ENCODE measurements at places on chromosomes 13 and 19.

DNA sequence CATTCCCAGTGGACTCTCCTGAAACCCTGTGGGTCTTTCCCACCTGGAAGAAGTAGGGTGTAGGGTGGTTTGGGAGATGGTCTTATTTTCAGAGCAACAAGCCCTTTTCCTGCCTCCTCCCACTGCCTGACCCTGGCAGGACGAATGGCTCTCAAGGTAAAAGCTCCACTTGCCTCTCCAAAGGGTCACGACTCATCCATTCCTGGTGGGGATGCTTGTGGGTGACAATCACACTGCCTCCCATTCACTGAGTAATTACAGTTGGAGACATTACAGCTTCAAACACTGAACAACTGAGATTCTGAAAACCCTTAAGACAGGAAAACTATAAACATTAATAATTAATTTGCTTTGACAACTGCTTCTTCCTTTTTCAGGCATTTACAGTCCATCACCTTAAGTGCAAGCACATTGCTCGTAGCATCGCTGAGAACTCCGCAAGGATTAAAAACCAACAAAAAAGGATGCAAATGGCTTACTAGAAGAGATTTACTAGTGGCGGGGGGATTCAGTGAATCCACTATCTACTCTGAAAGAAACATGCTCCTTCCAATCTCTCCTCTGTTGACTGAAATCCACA, 199.6 kb upstream of the IRS2 start:
- H3K36me3 ChIP-seq: no peaks in the 10 kb centered on the region
- H3K27ac ChIP-seq: no peak overlapping the region
- no peak overlapping the region for H3K4me3 ChIP-seq
- H3K4me1 ChIP-seq: no peaks in the 10 kb centered on the region

DNA sequence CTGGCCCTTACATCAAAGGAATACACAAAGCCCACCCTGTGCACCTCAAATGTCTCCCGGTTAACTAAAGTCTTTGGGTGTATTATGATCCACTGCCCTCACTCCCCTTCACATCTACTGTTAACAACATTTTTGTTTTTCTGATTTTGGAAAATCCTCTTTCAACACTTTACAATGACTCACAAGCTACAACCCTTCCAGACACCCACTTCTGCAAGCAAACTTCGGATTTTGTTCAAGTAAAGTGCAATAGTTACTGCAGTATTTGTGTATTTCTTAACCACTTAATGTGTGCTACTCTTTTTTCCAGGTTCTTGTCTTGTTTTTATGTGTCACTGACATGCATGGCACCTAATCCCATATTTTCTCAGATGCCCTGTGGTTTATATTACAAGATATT, 101.1 kb downstream of the EDNRB start:
- no peaks in the 10 kb centered on the region for H3K27me3 ChIP-seq
- no peaks in the 10 kb centered on the region for H3K36me3 ChIP-seq
- H3K4me3 ChIP-seq: no peak overlapping the region
- no peak overlapping the region for H3K27ac ChIP-seq

- DNase-seq: no peak
- no peaks in the 10 kb centered on the region for H3K4me1 ChIP-seq
- no peak overlapping the region for H3K4me3 ChIP-seq
- H3K36me3 ChIP-seq: peaks cover 13% of the 10 kb centered on the region
- H3K27me3 ChIP-seq: no peaks in the 10 kb centered on the region
These were observed 3.1 kb downstream of the POLR1G start for GRCh38 chr19:45409557-45409920.

GRCh38 chr13:23609414-23609760, 39.2 kb downstream of the TNFRSF19 start:
- H3K4me3 ChIP-seq: no peak overlapping the region
- no peak for DNase-seq
- no peaks in the 10 kb centered on the region for H3K27me3 ChIP-seq

- no peaks in the 10 kb centered on the region for H3K36me3 ChIP-seq
- H3K27me3 ChIP-seq: no peaks in the 10 kb centered on the region
- H3K27ac ChIP-seq: no peak overlapping the region
These were observed 234.3 kb upstream of the STARD13 start for GRCh38 chr13:33519561-33520467.

DNA sequence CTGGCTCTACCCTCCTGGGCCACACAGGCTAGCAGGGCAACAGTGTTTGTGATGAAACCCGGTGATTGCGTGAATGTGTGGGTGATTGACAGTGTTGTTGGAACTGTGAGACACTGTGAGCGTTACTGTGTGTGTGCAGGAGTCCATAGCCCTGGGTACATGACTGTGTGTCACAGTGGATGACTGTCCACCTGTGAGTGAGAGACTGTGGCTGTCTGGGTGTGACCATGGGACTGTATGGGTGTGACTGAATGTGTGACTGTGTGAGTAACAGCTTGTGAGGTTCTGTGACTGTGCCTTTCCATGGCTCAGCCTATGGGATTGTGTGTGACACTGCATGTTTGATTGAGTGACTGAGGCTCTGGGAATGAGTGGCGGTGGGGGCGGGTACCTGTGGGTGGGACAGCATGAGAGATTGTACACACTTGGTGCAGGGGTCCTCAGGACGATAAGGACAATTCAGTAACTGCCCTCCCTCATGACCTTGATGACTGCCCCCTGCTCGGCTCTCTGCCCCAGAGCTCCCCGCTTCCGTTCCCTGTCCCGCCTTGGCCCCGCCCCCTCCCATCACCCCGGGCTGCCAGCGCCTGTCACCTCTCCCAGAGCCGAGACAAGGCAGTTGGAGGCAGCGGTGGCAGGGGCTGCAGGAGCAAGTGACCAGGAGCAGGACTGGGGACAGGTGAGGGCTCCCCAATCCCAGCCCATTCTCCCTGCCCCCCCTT, at the start of gene GIPR:
GIPR (plus strand) TSS at position 602 of the 722 bp plus-strand sequence. CDS start 1,300 bp downstream, outside the sequence.
- peaks cover 2% of the 10 kb centered on the region for H3K4me1 ChIP-seq
- no peak for DNase-seq
- peak within 1 kb of the TSS; percentile 17 for H3K4me3 ChIP-seq
- H3K27ac ChIP-seq: no peak within 1 kb of the TSS

- H3K27ac ChIP-seq: no peak overlapping the region
- no peak for DNase-seq
- no peaks in the 10 kb centered on the region for H3K27me3 ChIP-seq
- H3K4me3 ChIP-seq: no peak overlapping the region
- no peaks in the 10 kb centered on the region for H3K36me3 ChIP-seq
These were observed 39.4 kb downstream of the ADPRHL1 start for GRCh38 chr13:113413898-113414282.

DNA sequence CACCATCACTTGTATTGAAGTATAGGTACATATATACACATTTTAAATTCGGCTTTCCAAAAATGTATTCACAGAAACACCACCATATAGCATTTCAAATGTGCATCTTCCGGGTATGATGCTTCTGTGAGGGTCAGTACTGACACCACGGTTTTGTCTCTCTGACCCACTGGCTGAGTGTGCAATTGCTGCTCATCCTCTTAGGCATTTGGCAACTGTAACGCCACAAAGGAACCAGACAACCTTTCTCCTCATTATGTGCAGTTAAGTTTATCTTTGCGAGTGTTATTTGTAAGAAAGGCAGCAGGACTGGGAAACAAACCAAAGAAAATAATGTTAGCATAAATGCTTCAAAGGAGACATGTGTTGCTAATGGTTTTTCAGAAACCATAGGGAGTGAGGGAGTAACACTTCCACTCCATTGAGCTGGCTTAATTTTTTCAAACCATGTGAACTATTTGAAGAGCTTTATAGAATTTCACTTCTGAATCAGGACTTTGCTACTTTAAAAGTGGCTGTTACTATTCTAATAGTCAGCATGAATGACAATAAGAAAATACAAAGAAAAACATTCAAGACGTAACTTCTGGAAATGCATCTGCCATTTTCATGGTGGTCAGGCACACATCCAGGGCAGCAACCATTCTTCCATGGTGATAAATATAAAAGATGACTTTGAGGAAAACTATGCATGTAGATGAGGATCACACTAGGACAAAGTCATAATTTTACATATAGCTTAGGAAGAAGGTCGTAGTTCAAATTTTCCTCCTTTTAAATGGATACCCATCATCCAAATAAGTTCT, 423.3 kb downstream of the MZT1 start:
- DNase-seq: no peak
- no peaks in the 10 kb centered on the region for H3K36me3 ChIP-seq
- no peaks in the 10 kb centered on the region for H3K27me3 ChIP-seq
- no peaks in the 10 kb centered on the region for H3K4me1 ChIP-seq
- H3K27ac ChIP-seq: no peak overlapping the region
- H3K4me3 ChIP-seq: no peak overlapping the region

DNA sequence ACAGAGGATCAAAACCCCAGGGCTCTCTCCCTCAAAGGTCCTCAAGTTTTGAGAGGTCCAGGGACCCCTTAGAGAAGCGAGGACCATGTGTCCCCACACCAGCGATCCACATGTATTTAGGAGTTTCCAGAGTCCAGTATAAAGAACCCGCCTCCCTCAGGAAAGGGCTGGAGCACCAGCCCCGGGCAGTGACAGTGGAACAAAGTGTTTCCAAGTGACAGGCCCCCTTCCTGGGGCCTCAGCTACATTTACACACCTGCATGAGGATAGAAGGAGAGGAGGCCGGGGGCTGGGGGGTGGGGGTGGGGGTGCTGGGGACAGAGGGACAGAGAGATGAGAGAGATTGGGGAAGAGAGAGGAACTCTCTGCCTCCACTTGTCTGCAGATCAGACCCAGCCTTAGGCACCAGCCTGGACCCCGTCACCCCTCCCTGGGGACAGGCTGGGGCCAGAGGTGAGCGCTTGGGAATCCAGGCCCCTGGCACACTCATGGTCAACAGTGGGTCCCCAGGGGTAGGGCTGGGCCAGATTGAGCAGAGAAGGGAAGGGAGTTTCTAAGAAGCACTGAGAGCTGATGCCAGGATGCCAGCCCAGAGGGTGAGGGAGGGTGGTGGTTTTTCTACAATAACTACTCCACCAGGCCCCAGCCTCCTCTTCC, 802 bp downstream of the BCAM start:
- H3K27me3 ChIP-seq: peaks cover under 1% of the 10 kb centered on the region
- peak overlapping the region; percentile 70 for H3K4me3 ChIP-seq
- DNase-seq: no peak
- peaks cover 7% of the 10 kb centered on the region for H3K4me1 ChIP-seq
- peaks cover 17% of the 10 kb centered on the region for H3K36me3 ChIP-seq
- H3K27ac ChIP-seq: no peak overlapping the region

GRCh38 chr19:6108721-6109633, 1.3 kb downstream of the RFX2 start:
- 0 out of 2 replicates have a peak, but pooled peaks cover 1% of the 10 kb centered on the region for H3K4me1 ChIP-seq
- H3K27ac ChIP-seq: no peak overlapping the region
- H3K4me3 ChIP-seq: peak overlapping the region; percentile 40

- no peak overlapping the region for H3K27ac ChIP-seq
- H3K4me3 ChIP-seq: no peak overlapping the region
- H3K27me3 ChIP-seq: no peaks in the 10 kb centered on the region
- no peaks in the 10 kb centered on the region for H3K36me3 ChIP-seq
These were observed 262.8 kb downstream of the FOXO1 start for GRCh38 chr13:40403509-40404241.

GRCh38 chr13:70585109-70585508, 476.9 kb upstream of the KLHL1 start:
- no peaks in the 10 kb centered on the region for H3K4me1 ChIP-seq
- no peak overlapping the region for H3K27ac ChIP-seq
- no peak overlapping the region for H3K4me3 ChIP-seq
- no peaks in the 10 kb centered on the region for H3K36me3 ChIP-seq
- no peak for DNase-seq
- H3K27me3 ChIP-seq: no peaks in the 10 kb centered on the region

GRCh38 chr19:42121656-42122069, 10.6 kb downstream of the POU2F2 start:
- H3K36me3 ChIP-seq: no peaks in the 10 kb centered on the region
- peaks cover 2% of the 10 kb centered on the region for H3K4me1 ChIP-seq
- H3K4me3 ChIP-seq: no peak overlapping the region
- no peak overlapping the region for H3K27ac ChIP-seq
- no peaks in the 10 kb centered on the region for H3K27me3 ChIP-seq

DNA sequence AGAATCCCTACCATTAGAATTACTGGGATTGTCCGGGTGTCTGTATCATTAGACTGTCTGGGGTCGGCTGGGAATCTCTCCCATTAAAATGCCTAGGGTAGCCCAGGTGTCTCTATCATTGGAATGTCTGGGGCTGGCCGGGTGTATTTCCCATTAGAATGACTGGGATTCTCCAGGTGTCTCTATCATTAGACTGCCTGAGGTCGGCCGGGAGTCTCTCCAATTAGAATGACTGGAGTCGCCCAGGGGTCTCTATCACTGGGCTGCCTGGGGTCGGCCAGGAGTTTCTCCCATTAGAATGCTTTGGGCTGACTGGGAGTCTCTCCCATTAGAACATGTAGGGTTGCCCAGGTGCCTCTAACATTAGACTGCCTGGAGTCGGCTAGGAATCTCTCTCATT, 1560.7 kb downstream of the UQCRFS1 start:
- no peaks in the 10 kb centered on the region for H3K4me1 ChIP-seq
- H3K27me3 ChIP-seq: no peaks in the 10 kb centered on the region
- DNase-seq: no peak
- H3K27ac ChIP-seq: no peak overlapping the region
- H3K4me3 ChIP-seq: no peak overlapping the region
- no peaks in the 10 kb centered on the region for H3K36me3 ChIP-seq

GRCh38 chr19:10551698-10552301, 8.1 kb downstream of the ATG4D start:
- no peaks in the 10 kb centered on the region for H3K27me3 ChIP-seq
- H3K4me1 ChIP-seq: no peaks in the 10 kb centered on the region
- DNase-seq: no peak
- H3K36me3 ChIP-seq: peaks cover 43% of the 10 kb centered on the region
- no peak overlapping the region for H3K4me3 ChIP-seq

DNA sequence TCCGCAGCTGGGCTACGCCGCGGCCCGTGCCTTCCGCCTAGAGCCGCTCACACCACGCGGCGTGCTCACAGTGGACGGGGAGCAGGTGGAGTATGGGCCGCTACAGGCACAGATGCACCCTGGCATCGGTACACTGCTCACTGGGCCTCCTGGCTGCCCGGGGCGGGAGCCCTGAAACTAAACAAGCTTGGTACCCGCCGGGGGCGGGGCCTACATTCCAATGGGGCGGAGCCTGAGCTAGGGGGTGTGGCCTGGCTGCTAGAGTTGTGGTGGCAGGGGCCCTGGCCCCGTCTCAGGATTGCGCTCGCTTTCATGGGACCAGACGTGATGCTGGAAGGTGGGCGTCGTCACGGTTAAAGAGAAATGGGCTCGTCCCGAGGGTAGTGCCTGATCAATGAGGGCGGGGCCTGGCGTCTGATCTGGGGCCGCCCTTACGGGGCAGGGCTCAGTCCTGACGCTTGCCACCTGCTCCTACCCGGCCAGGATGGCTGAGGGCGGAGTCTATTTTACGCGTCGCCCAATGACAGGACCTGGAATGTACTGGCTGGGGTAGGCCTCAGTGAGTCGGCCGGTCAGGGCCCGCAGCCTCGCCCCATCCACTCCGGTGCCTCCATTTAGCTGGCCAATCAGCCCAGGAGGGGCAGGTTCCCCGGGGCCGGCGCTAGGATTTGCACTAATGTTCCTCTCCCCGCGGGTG, 7.4 kb downstream of the DBP start:
- no peak overlapping the region for H3K4me3 ChIP-seq
- DNase-seq: peak; percentile 98
- no peaks in the 10 kb centered on the region for H3K27me3 ChIP-seq

GRCh38 chr19:44757735-44758505, 9.4 kb downstream of the BCL3 start:
- no peaks in the 10 kb centered on the region for H3K36me3 ChIP-seq
- H3K27me3 ChIP-seq: peaks cover 27% of the 10 kb centered on the region
- H3K27ac ChIP-seq: no peak overlapping the region
- peak overlapping the region; percentile 43 for H3K4me3 ChIP-seq

- H3K4me3 ChIP-seq: no peak overlapping the region
- H3K4me1 ChIP-seq: 0 out of 2 replicates have a peak, but pooled peaks cover 2% of the 10 kb centered on the region
- H3K27me3 ChIP-seq: no peaks in the 10 kb centered on the region
These were observed 777.2 kb downstream of the UQCRFS1 start for GRCh38 chr19:28435551-28436271.

GRCh38 chr13:61880578-61881283, 465.1 kb upstream of the PCDH20 start:
- H3K4me3 ChIP-seq: no peak overlapping the region
- peak; percentile 50 for DNase-seq
- no peak overlapping the region for H3K27ac ChIP-seq
- H3K27me3 ChIP-seq: no peaks in the 10 kb centered on the region
- H3K36me3 ChIP-seq: no peaks in the 10 kb centered on the region

Data from iPS DF 6.9 (cell line).